ENCODE measurements at places on chromosomes 4 and X.
A peak's percentile ranks its signal among the peaks of the same experiment; 100 is the strongest.

- DNase-seq = no peak
Observed at GRCh38 chr4:149141391-149141790, 674.3 kb downstream of the IQCM start.

DNA sequence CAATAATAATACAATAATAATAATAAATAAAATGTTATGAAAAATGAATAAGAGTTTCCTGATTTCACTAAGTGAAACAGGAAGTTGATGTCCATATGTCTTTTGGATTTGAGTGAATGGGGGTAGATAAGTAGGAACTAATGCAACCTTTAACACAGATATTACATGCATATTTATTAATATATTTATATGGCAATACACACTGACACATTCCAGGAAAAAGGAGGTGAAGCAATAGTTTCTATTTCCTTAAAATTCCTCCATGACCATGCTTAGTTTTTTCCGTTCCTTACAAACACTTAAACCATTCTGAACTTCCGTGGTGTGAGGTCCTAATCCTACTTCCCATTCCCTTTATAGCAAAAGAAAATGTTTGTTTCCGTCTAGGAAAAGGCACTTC, 48.3 kb downstream of the ATXN3L start:
- DNase-seq = no peak

DNA sequence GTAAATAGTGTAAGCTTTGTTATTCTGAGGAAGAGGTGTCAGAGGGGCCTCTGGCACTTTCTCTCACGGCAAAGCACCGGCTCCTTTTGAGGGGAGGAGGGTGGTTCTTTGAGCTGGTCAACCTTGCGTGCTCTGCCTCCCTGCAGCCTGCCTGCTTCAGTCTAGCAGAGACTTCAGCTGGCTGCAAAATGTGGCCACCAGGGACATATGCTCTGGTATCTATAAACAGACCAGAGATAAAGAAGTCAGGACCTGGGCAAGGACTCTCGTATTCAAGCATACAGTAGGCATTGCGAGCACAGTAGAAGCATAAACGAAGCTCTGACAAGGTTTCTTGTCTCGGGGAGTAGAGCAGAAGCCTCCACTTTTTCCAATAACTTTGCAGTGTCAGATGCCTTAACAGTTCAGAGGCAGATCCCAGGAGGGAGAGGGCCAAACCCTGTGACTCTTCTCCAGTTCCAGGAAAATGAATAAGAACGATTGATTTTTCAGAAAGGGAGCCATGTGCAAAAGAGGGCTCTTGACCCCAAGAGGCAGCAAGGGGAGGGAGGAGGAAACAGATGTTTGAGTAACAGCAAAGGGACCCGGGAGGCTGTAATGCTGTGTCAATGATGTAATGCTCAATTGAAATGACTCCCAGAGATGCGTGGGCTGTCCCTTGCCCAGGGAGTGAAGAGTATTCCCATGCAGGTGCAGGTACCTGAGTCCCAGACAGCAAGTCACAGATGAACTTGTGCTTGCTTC, 57.9 kb upstream of the TEX13D start:
- DNase-seq = no peak

- DNase-seq = no peak
Observed at GRCh38 chr4:110064295-110064694, 134.1 kb downstream of the ELOVL6 start.

GRCh38 chrX:148700021-148700420, 199.6 kb downstream of the AFF2 start:
- no peak for DNase-seq

DNA sequence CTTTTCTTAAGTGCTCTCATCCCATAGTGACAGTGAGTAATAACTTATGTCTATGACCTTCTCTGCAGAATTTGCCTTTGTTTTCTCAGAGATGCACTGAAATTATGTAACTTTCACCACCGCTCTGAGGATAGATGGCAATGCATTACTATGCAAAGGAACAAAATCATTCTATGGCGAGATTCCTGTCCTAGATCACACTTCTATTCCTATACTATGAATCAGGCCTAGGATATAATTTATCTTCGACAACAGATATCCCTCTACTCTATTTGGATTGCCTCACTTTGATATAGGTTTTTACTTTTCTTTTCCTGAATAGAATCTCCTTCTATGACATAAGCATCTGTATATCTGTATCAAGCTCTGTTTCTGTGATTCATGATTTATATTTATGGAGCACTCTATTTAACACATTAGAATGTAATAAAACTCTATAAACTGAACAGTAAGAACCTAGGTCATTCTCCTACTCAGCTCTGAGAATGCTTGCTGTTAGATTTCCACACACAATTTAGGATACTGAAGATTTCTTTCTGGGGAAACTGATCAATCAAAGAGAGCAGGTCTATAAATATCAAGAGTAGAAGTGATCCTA, 1082.3 kb upstream of the ADGRL3 start:
- DNase-seq = no peak

GRCh38 chrX:68832101-68832416, 3.2 kb downstream of the EFNB1 start:
- DNase-seq = no peak

GRCh38 chr4:2262145-2262943, 435 bp upstream of the MXD4 start:
- peak; percentile 98 for DNase-seq

DNA sequence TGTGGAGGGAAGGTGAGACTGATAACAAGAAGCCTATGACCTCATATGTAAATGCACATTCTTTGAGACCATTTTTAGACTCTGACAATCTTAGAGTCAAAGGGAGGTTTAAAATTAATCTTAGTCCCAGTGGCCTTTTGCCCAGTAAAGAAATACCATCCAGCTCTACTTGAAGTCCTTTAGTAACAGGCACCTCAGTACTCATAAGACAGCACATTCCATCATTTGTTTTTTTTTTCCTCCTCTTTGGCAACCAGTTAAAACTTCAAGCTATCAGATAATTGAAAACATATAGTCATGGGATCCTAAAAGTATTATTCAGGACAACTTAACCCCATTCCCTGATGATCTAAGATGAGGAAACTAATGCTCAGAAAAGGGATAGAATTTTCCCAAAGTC, 4.6 kb downstream of the EDA2R start:
- DNase-seq = no peak

DNA sequence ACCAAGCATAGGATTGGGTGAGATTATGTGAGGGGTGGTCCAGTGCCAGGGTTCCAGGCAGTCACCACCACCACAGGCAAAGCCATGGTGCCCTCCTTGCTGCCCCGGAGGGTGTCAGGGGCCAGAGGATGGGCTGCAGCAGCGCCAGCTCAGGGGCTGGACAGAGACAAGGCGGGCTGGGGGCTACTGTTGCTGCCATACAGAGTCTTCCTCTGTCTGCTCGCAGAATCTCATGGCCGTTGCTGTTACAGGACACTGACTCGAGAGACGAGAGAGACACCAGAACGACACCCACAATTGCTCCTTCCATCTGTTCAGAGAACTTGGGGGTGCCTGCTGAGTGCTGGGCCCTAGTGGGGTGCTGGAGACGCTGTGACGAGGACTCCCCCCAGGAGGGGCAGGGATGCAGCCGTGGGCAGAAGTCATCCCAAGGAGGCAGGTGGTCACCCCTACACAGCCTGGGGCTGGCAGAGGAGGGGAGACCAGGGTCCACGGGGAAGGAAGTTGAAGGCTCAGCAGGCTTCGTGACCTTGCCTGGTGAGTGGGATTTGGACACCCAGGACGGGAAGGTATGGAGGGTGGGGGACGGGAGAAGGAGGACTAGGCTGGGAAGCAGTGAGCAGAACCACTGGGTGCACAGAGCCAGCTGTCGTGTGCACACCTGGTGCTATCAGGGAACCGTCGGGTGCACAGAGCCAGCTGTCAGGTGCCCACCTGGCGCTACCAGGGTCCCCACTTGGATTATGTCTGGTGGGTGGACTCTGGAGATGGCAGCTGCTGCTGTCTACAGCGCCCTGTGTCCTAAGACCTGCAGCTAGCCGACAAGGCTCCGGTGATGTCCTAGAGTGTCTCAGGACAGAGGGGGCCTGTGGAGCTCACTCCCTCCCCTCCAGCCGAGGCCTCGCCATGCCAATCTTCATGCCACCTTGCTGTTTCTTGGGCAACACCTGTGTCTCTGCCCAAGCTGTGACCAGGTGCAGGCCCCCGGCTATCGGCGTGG, 43.9 kb upstream of the HMX1 start:
- DNase-seq = no peak

DNA sequence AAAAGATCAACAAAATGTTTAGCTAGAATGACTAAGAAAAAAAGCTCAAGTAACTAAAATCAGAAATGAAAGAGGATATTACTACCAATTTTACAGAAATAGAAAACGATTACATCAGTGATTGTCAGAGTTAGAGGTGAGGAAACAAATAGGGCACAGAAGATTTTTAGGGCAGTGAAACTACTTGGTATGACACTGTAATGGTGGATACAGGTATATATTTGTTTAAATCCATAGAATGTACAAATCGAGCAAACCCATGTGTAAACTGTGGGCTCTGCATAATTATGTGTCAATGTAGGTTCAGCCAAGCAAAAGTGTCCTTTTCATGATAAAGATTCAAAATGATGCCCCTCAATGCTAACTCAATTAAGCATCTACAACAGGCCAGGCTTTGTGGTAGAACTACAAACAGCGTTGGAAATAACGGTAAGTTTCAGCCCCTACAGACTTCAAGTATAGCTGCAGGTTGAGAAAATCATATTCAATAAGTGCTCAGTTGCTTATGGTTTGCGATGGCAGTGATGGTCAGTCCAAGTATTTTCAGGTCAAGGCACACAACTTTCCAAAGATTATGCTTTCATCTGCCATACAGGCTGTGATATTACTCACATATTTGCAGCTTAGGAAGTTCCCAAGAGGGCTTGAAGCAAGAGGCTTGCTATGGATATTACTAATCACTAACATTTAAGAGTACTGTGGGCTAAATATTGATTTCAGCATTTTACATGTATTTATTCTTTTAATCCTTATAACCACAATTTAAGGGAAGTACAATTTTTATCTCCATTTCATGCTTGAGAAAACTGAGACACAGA, 158.6 kb downstream of the TET2 start:
- DNase-seq = no peak

DNA sequence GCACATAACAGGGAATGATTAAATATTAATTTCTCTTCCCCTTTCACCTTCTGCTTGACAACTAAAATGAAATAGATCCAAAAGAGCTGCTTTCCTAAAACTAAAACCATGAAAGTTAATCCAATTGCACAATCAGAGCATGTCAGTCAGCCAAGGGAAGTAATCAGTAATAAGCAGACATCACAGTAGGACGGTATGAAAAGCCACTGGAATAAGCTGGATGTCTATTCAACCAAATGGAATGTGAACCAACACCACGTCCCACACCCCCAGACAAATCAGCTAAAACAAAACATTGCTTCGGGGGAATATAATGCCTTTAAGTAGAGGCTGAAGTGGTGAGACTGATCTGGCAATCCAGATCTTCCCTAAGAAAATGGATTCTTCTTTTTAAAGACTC, 859.4 kb upstream of the FTHL17 start:
- DNase-seq = no peak
